Placental epithelial cell (primary cell): ENCODE measurements at places on chromosomes 2 and 18. TPM values are rescaled to one million over a fixed set of nuclear protein-coding genes. Genes with fewer than 3 reads are reported as not detected.

The FEV gene
- not detected in 2 replicates for total RNA-seq

The PAX8 gene
- total RNA-seq: 1.6 and 3.4 TPM in 2 replicates

The TLX2 gene
- not detected in 2 replicates for total RNA-seq

The DPY30 gene
- 43.2 and 79.3 TPM in 2 replicates for total RNA-seq

The ELOA2 gene
- not detected in 2 replicates for total RNA-seq

The PDE11A gene
- under 0.01 TPM in 1 of 2 replicates, not detected in the other for total RNA-seq

The SLC40A1 gene
- 0.11 and 0.79 TPM in 2 replicates for total RNA-seq

The MBP gene
- 28.7 and 83.7 TPM in 2 replicates for total RNA-seq

The POTEJ gene
- not detected in 2 replicates for total RNA-seq

The LRATD1 gene
- 5.9 and 6.5 TPM in 2 replicates for total RNA-seq

The PIK3C3 gene
- total RNA-seq: 42.6 and 56.1 TPM in 2 replicates

The FN1 gene
- total RNA-seq: 15,002 and 24,051 TPM in 2 replicates

The CCDC85A gene
- total RNA-seq: 1.1 and 2.0 TPM in 2 replicates

The PARD3B gene
- total RNA-seq: 0.39 and 0.43 TPM in 2 replicates

The TFPI gene
- 81.8 and 116 TPM in 2 replicates for total RNA-seq

The GPD2 gene
- 25.1 and 26.2 TPM in 2 replicates for total RNA-seq

The CETN1 gene
- total RNA-seq: not detected in 2 replicates

The LYPD1 gene
- total RNA-seq: not detected in 2 replicates

The C18orf54 gene
- 2.0 TPM in 2 replicates for total RNA-seq

The GULP1 gene
- 38.0 and 71.5 TPM in 2 replicates for total RNA-seq

The ZNF521 gene
- 3.0 and 7.9 TPM in 2 replicates for total RNA-seq

The PDE6D gene
- total RNA-seq: 7.1 and 13.8 TPM in 2 replicates

The LDAH gene
- total RNA-seq: 14.9 and 19.2 TPM in 2 replicates

The ASPRV1 gene
- total RNA-seq: 0.33 and 0.79 TPM in 2 replicates

The RGPD4 gene
- not detected in 2 replicates for total RNA-seq

The KIDINS220 gene
- 65.4 and 88.7 TPM in 2 replicates for total RNA-seq

The CYTIP gene
- not detected in 2 replicates for total RNA-seq

The TSHZ1 gene
- total RNA-seq: 11.8 and 14.4 TPM in 2 replicates

The TMEM37 gene
- total RNA-seq: under 0.01 and 0.11 TPM in 2 replicates

The MRPL44 gene
- total RNA-seq: 21.2 and 26.7 TPM in 2 replicates

The TMEM163 gene
- not detected in 2 replicates for total RNA-seq

The ADD2 gene
- not detected in 2 replicates for total RNA-seq

The B3GNT2 gene
- total RNA-seq: 30.6 and 45.9 TPM in 2 replicates

The RUFY4 gene
- not detected in 2 replicates for total RNA-seq

The FSIP2 gene
- total RNA-seq: 2.4 and 2.6 TPM in 2 replicates

The CCDC68 gene
- 0.43 and 0.79 TPM in 2 replicates for total RNA-seq

The AKAIN1 gene
- not detected in 2 replicates for total RNA-seq

The CYP27C1 gene
- total RNA-seq: 3.1 TPM in 2 replicates

The CFC1 gene
- total RNA-seq: not detected in 2 replicates

The PSD4 gene
- 61.6 and 125 TPM in 2 replicates for total RNA-seq

The CLK1 gene
- 44.6 and 82.1 TPM in 2 replicates for total RNA-seq

The FNDC4 gene
- 11.0 and 12.1 TPM in 2 replicates for total RNA-seq

The VWA3B gene
- 0.11 and 0.79 TPM in 2 replicates for total RNA-seq

The SPR gene
- 21.2 and 22.4 TPM in 2 replicates for total RNA-seq

The VIL1 gene
- total RNA-seq: not detected in 2 replicates

The C2orf66 gene
- total RNA-seq: under 0.01 and 0.11 TPM in 2 replicates

The VWC2L gene
- under 0.01 TPM in 1 of 2 replicates, not detected in the other for total RNA-seq

The PUS10 gene
- total RNA-seq: 4.6 and 5.1 TPM in 2 replicates

The GPR45 gene
- 0.33 TPM in 1 of 2 replicates, not detected in the other for total RNA-seq

The ANKRD44 gene
- total RNA-seq: 7.1 and 8.1 TPM in 2 replicates
